ENCODE measurements at places on chromosomes 6 and 20. TPM values are rescaled to one million over a fixed set of nuclear protein-coding genes. Genes with fewer than 3 reads are reported as not detected.

The TFAP2C gene
- not detected for total RNA-seq

DNA sequence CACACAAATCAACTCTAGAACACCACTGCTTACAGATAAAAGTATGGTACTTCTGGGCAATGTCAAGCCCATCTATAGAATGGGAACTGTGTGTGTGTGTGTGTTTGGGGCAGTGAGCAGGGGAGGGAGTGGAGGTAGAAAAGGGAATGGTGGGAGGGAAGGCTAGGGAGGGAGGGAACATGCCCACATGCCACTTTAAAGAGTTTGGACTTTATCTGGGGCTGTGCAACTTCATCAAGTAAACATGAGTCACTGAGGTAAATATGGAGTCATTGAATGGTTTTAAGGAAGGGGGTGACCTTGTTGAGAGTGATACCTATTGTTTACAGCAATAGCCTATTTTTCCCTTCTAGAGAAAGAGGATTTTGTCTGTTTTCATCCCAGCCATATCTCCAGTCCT lies 22.5 kb upstream of the RNGTT start:
- no peak for DNase-seq

The EFCAB8 gene
- 2.9 TPM for total RNA-seq

GRCh38 chr20:46767127-46767761 lies 57.8 kb downstream of the SLC2A10 start:
- no peak for DNase-seq

DNA sequence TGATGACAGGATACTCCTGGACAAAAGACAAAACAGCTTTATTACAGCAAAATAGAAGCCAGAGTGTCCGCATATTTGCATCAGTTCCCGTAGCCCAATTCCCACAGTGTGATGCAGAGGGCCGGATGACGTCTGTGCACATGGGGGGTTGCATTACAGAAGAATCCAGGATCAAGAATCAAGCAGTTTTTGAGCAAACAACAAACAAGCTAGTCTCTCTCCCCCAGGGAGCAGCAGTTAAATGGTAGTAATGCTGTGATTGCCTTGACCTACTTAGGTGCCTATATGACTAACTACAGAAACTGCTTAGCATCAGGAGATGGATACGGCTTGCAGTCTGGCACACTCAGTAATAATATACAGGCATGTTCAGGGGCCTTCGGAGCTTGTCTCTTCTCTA lies 3.2 kb upstream of the SDHAF4 start:
- no peak for DNase-seq

DNA sequence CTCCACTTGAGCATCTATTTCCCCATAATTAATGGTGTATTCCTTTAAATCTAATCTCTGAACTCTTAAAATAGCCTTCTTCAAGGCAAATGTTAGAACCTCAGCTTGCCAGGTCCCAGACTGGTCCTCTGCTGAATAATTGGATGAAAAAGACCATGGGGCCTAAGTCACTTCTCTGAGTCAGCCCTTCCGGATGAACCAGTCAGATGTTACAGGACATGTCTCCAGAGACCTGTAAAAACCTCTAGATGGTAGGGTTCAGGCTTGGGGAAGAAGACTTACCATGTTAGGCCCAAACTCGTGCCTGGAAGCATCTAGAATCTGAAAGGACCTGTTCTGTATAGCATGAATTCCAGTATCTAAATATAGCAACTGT lies 97.3 kb downstream of the CDKAL1 start:
- no peak for DNase-seq

GRCh38 chr6:12947967-12948366 lies 231.4 kb downstream of the PHACTR1 start:
- DNase-seq: no peak

DNA sequence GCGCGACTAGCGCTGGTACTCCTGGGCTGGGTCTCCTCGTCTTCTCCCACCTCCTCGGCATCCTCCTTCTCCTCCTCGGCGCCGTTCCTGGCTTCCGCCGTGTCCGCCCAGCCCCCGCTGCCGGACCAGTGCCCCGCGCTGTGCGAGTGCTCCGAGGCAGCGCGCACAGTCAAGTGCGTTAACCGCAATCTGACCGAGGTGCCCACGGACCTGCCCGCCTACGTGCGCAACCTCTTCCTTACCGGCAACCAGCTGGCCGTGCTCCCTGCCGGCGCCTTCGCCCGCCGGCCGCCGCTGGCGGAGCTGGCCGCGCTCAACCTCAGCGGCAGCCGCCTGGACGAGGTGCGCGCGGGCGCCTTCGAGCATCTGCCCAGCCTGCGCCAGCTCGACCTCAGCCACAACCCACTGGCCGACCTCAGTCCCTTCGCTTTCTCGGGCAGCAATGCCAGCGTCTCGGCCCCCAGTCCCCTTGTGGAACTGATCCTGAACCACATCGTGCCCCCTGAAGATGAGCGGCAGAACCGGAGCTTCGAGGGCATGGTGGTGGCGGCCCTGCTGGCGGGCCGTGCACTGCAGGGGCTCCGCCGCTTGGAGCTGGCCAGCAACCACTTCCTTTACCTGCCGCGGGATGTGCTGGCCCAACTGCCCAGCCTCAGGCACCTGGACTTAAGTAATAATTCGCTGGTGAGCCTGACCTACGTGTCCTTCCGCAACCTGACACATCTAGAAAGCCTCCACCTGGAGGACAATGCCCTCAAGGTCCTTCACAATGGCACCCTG lies 1.6 kb downstream of the TPBG start:
- DNase-seq: no peak

- no peak for DNase-seq
Observed at GRCh38 chr6:37244430-37245310, 12.9 kb upstream of the TBC1D22B start.

The TPBG gene
- total RNA-seq: not detected

Data from naive thymus-derived CD8-positive, alpha-beta T cell (primary cell).